ENCODE measurements at places on chromosomes 13 and 19. TPM values are rescaled to one million over a fixed set of nuclear protein-coding genes. Genes with fewer than 3 reads are reported as not detected.

URAD gene
- not detected for total RNA-seq

GPR12 gene
- total RNA-seq: not detected

CRB3 gene
- 45.6 TPM for total RNA-seq

SPACA4 gene
- not detected for total RNA-seq

RNF17 gene
- not detected for total RNA-seq

VSTM2B gene
- total RNA-seq: not detected

NTF4 gene
- 0.69 TPM for total RNA-seq

GRCh38 chr19:30566681-30567420, 194.7 kb downstream of the ZNF536 start:
- no peaks in the 10 kb centered on the region for H3K4me1 ChIP-seq
- no peaks in the 10 kb centered on the region for H3K36me3 ChIP-seq
- no peak for DNase-seq
- no peak overlapping the region for H3K27ac ChIP-seq
- H3K27me3 ChIP-seq: no peaks in the 10 kb centered on the region
- no peak overlapping the region for H3K4me3 ChIP-seq

DNA sequence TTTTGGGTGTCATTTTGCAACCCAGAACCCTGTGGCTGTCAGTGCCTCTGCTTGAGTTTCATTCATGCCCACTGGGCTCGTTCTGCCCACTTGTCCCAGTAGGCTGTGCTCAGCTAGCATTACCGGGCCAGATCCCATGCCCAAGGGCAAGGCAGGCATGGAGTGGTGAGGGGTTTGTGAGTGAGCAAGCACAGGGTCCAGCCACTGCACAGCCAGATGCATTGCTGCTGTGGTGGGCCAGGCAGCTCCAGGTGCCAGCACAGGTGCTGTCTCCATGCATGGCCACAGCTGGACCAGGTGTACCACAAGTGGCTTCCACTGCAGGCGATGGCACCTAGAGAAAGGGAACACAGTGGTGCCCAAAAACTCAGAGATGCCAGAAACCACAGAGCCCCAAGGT, 1671.2 kb downstream of the OLFM4 start:
- no peaks in the 10 kb centered on the region for H3K4me1 ChIP-seq
- no peak for DNase-seq
- H3K27me3 ChIP-seq: no peaks in the 10 kb centered on the region
- H3K36me3 ChIP-seq: no peaks in the 10 kb centered on the region

DNA sequence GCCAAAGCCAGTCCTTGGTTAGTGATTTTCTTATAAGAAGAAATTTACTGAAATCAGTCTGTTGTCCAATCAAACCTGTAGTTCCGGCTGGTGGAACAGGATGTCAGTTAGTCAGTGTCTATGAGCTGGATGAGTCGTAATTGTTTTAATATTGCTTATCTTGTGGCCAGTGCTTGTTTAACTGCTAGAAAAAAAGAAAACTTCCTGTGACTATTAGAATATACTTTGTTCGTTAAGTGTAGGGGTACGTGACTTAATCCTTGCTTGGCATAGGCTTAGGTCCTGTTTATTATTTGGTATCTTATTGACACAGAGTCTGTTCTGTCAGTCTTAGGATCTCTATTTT, 1484.8 kb upstream of the MIR17HG start:
- H3K27me3 ChIP-seq: no peaks in the 10 kb centered on the region
- H3K36me3 ChIP-seq: no peaks in the 10 kb centered on the region
- H3K4me3 ChIP-seq: no peak overlapping the region
- H3K4me1 ChIP-seq: no peaks in the 10 kb centered on the region

DNA sequence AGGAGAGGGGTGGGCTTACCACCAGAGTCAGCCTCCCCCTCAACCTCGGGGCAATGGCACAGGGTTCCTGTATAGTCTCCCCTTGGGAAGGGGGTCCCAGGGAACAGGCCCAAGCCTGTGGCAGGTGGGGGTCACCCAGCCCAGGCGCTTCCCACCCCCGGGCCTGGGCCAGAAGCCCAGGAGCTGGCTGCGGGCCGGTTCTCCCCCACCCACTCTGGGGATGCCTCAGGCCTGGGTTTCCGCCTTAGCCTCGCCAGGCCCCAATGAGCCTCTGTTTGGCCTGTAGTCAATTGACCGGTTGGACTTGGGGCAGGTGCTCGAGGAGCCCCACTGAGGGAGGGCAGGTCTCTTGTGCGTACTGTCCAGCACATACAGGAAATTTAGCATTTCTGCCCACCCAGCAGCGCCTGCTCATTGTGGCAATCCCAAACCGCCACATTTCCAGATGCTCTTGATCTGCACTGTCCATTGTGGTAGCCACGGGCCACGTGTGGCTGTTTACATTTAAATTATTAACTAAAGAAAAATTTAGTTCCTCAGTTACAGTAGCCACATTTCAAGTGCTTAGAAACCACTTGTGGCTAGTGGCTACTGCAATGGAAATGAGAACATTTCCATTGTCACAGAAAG, 9.9 kb downstream of the LYL1 start:
- H3K27ac ChIP-seq: no peak overlapping the region
- no peak overlapping the region for H3K4me3 ChIP-seq
- H3K4me1 ChIP-seq: no peaks in the 10 kb centered on the region
- DNase-seq: no peak
- no peaks in the 10 kb centered on the region for H3K27me3 ChIP-seq
- peaks cover 15% of the 10 kb centered on the region for H3K36me3 ChIP-seq

DNA sequence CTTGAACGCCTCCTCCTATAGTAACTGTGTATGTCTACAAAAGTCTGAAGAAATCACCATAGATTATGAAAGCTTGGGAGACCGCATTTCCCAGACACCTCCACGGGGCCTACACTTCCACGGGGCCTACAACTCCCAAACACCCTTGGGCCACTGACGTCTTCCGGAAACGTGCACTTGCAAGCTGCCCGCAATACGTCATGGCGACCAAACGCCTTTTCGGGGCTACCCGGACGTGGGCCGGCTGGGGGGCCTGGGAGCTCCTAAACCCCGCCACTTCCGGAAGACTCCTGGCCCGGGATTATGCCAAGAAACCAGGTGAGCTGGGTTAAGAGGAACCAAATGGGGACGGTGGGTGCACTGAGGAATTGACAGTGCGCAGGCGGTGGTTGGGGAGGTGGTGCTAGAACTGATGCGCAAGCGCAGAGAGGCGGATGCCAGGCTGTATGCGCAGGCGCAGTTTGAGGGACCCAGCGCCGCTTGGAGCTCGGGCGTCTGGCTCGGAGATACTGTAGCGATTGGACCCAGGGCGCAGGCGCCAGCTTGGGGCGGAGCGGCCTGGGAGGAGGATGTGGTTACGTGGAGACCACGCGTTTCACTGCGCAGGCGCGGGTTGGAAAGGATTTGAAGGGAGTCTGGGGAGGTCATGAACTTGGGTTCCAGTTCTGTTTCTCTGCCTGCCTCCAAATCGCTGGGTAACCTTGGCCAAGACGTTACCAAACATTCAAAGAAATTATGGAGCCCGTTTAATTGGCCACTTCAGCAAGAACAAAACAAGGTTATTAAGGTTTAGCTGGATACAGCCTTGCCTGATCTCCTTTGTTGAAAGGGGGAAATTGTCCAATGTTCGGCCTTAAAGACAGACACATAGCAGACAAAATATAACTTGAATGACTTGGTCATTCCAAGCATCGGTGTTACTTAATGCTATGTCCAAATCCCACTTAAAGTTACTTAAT, at the start of gene MRPL54:
TSS of gene MRPL54 (plus strand) at position 182 of the 959 bp plus-strand sequence. CDS start at position 201, 19 bp downstream.
- peaks cover 26% of the 10 kb centered on the region for H3K36me3 ChIP-seq
- peak within 1 kb of the TSS; percentile 89 for H3K27ac ChIP-seq
- peaks cover 7% of the 10 kb centered on the region for H3K4me1 ChIP-seq
- no peaks in the 10 kb centered on the region for H3K27me3 ChIP-seq
- peak; percentile 95 for DNase-seq

DNA sequence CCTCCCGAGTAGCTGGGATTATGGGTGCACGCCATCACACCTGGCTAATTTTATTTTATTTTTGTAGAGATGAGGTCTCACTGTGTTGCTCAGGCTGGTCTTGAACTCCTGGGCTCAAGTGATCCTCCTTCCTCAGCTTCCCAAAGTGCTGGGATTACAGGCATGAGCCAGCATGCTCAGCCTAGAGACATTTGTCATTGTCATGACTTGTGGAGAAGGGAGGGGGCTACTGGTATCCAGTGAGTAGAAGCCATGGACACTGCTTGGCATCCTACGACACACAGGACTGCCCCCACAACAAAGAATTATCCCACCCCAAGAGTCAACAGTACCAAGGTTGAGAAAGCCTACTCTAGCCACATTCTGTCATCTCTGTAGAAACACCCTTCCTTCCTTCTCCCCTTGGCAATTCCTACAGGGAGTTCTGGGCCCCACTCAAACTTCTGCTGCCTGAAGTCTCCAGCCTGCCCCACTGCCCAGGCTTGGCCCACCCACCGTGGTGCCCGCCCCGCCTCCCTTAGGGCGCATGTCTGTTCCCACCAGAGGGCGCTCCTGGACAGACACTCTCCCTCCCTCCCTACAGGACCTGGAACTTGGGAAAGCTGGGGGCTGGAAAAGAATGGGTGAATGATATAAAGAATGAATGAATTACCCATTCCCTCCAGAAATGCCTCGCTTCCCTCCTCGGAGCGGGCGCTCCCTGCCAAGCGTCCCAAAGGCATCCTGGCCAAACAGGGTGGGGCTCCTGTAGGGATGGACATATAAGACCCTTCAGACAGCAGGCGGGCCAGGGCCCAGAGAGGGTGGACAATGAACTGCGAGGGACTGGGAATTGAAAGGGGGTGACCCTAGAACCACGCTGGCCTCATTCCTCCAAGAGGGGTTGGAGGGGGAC, 5.5 kb upstream of the EMP3 start:
- peak; percentile 94 for DNase-seq
- H3K4me1 ChIP-seq: peaks cover 39% of the 10 kb centered on the region
- peak overlapping the region; percentile 83 for H3K27ac ChIP-seq

DNA sequence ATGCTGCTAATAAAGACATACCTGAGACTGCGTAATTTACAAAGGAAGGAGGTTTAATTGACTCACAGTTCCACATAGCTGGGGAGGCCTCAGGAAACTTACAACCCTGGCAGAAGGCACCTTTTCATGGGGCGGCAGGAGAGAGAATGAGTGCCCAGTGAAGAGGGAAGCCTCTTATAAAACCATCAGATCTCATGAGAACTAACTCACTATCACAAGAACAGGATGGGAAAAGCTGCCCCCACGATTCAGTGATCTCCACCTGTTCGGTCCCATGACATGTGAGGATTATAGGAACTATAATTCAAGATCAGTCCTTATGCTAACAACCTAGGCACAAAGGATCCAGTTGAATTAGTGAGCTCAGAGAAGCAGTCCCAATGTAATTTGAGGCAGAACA, 59.4 kb downstream of the GPC6 start:
- H3K36me3 ChIP-seq: no peaks in the 10 kb centered on the region
- no peak overlapping the region for H3K4me3 ChIP-seq
- no peaks in the 10 kb centered on the region for H3K27me3 ChIP-seq
- no peaks in the 10 kb centered on the region for H3K4me1 ChIP-seq

GRCh38 chr13:112748947-112749735, 59.3 kb downstream of the ATP11A start:
- no peak overlapping the region for H3K27ac ChIP-seq
- H3K4me1 ChIP-seq: peaks cover 4% of the 10 kb centered on the region
- no peak overlapping the region for H3K4me3 ChIP-seq
- DNase-seq: no peak
- H3K36me3 ChIP-seq: no peaks in the 10 kb centered on the region

GRCh38 chr13:24353736-24354135, 44.4 kb downstream of the C1QTNF9 start:
- no peak overlapping the region for H3K27ac ChIP-seq
- H3K4me3 ChIP-seq: no peak overlapping the region
- peaks cover under 1% of the 10 kb centered on the region for H3K36me3 ChIP-seq
- peaks cover 19% of the 10 kb centered on the region for H3K4me1 ChIP-seq

- H3K36me3 ChIP-seq: no peaks in the 10 kb centered on the region
- no peak for DNase-seq
- H3K4me1 ChIP-seq: no peaks in the 10 kb centered on the region
- no peaks in the 10 kb centered on the region for H3K27me3 ChIP-seq
- no peak overlapping the region for H3K4me3 ChIP-seq
- H3K27ac ChIP-seq: no peak overlapping the region
Measured at GRCh38 chr13:110179116-110179856, 127.7 kb downstream of the COL4A1 start.

DNA sequence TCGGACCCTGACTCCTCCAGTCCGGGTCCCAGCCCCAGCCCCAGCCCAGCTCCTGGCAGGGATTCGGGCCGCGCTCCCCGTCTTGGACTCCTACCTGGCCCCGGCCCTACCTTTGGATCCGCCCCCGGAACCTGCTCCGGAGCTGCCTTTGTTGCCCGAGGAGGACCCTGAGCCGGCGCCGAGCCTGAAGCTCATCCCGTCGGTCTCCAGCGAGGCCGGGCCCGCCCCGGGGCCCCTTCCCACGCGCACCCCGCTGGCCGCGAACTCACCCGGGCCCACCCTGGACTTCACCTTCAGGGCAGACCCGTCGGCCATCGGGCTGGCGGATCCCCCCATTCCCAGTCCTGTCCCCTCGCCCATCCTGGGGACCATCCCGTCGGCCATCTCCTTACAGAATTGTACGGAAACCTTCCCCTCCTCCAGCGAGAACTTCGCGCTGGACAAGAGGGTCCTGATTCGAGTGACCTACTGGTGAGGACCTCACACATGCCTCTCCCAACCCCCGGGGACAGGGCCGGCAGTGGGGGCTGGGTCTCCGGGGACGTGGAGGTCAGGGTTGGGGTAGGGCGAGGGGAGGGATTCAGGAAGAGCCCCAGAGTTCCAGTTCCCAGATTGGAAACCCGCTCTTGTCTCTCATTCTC, 732 bp downstream of the SELENOV start:
- no peak overlapping the region for H3K27ac ChIP-seq
- H3K4me3 ChIP-seq: peak overlapping the region; percentile 48
- H3K4me1 ChIP-seq: no peaks in the 10 kb centered on the region
- no peaks in the 10 kb centered on the region for H3K36me3 ChIP-seq

- H3K36me3 ChIP-seq: no peaks in the 10 kb centered on the region
- H3K4me1 ChIP-seq: no peaks in the 10 kb centered on the region
- H3K27ac ChIP-seq: no peak overlapping the region
- DNase-seq: no peak
- H3K4me3 ChIP-seq: no peak overlapping the region
Measured at GRCh38 chr19:18073197-18073596, 13.5 kb downstream of the IL12RB1 start.

GRCh38 chr19:4258181-4258580, 11.3 kb downstream of the YJU2 start:
- H3K27me3 ChIP-seq: no peaks in the 10 kb centered on the region
- H3K27ac ChIP-seq: no peak overlapping the region
- H3K4me3 ChIP-seq: no peak overlapping the region
- no peak for DNase-seq

GRCh38 chr13:112744168-112745021, 54.6 kb downstream of the ATP11A start:
- H3K36me3 ChIP-seq: no peaks in the 10 kb centered on the region
- H3K4me3 ChIP-seq: peak overlapping the region; percentile 19
- no peaks in the 10 kb centered on the region for H3K27me3 ChIP-seq
- DNase-seq: no peak
